NCI-H460 (cell line): ENCODE measurements at places on chromosomes 12 and 14.

- DNase-seq, result no peak
These were observed 137.5 kb downstream of the FSCB start for GRCh38 chr14:44369401-44370123.

GRCh38 chr12:93060666-93061472, 131.8 kb upstream of the EEA1 start:
- no peak for DNase-seq

- DNase-seq, result no peak
These were observed 235.7 kb upstream of the PWP1 start for GRCh38 chr12:107449891-107450290.

- DNase-seq, result peak; percentile 27
These were observed 1.1 kb downstream of the POLR3B start for GRCh38 chr12:106358396-106359241.

DNA sequence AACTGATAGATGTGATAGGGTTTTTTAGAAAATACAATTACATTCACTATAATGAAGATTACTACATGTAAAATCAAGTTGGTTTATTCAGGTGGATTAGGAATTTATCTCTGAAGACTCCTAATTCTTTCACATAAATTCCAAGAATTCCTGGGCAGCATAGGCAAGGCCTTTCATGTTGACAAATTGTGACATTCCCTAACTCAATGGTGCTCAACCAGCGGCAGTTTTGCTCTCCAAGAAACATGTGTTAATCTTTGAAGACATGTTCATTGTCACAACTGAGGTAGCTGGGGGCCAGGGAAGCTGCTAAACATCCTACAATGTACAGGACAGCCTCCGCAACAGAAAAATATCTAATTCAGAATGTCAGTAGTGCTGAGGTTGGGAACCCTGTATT, 46.3 kb downstream of the PTPRQ start:
- no peak for DNase-seq

DNA sequence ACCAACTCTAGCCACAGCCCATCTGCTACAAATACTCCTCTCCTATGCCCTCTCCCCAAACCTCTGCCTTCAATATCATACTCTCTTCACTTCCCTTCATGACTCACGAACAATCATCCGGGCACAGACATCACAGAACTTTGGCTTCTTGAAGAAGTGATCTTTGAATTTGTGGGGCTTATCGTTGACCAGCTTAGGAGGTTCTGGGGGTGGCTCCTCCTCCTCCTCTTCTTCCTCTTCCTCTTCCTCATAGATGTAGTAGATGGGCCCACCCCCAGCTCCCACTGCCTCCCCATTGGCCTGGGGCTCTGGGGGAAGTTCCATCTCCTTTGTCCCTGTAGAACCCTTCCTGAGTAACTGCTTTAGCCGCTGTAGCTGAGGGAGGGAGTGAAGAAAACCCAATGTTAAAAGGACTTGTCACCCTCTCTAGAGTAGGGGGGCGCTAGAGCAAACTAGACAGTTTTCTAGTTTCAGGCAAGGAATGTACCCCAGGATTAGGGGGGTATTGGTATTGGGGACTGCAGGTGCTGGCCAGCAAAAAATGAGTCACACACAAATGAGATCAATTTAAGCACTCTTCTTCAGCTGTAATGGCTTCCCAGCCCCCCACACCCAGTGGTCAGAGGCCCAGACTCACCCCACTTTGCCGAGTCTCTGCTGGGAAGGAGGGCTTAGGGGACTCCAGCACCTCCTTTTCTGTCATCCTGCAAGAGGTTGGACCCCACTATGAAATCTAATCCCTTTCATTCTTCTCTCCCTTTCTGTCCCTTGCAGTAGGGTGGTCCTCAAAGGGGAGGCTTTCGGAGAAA, 1.8 kb downstream of the STAC3 start:
- DNase-seq, result no peak

GRCh38 chr14:92898566-92899131, 24.3 kb upstream of the CHGA start:
- no peak for DNase-seq
